ENCODE measurements at places on chromosomes 6 and 20.

DNA sequence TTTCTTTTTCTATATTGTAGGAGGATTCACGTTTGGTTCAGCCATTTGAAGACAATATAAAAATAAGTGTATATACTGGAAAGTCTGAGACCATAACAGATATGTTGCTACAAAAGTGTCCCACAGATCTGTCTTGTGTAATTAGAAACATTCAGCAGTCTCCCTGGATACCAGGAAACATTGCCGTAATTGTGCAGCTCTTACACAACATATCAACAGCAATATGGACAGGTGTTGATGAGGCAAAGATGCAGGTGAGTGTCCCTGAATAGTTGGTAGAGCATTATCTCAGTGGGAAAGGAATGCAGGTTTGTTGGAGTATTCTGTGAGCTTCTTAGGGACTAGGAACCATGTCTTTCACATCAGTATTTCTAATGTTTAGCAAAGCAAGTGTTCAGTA lies 18.3 kb upstream of the ADGRF4 start:
- no peak for DNase-seq

DNA sequence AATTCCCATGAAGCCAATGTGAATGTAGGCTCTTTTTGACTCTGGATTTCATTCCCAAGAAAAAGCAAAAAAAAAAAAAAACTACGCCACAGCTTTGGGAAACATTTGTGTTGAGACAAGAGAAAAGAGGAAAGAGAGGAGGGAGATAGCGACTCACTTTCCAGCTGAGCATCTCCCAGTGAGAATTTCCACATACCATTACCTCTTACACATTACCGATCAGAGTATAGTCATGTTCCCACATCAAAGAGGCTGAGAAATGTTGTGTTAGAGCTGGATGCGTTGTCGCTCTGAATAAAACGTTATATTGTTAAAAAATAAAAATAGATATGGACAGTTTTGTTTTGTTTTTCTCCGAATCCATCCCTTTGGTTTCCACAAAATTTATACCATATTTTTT lies 1019.3 kb upstream of the ADGRB3 start:
- DNase-seq: no peak

DNA sequence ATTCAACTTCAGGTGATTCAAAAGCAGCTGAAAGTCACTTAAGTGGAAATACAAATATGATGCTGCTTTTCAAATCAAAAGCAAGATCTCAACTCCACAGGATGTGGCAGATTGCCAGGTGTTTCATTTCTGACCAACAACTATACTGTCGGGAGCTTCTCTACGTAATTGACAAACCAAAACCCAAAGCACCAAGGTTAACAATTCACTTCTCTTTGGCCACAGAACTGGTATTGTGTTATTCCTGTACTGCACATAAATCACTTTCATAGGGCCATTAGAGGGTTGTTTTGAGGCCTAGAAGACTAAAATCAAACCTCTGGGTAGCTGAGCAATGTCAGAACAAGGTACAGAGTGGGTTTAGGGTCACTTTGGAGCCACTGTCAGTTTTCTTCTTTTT lies 169.7 kb downstream of the HAO1 start:
- DNase-seq: no peak

GRCh38 chr20:58584881-58585752 lies 66.0 kb upstream of the STX16 start:
- DNase-seq: no peak

DNA sequence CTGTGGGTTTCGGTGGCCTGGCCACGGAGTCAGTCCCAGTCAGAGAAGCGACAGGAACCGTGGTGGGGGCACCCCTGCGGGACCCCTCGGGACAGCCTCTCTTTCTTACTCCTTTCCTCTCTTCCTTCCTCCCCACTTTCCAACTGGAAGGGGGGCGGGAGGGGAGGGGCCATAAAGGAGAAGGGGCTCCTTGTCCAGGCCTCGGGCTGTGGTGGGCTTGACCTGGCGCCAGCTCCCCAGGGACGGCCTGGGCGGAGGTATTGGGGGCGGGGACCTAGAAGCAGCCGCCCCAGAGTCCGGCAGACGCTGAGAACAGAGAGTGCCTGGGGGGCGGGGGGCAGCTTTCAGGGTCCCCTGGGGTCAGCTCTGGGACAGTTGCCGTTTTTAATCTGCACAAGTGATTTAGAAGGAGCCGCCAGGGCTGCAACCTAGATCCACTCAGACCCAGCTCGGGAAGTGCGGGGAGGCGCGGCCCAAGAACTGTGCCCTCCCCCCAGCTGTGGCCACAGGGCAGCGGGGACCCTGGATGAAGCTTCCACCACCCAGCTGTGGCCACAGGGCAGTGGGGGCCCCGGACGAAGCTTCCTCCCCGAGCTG lies 6.4 kb upstream of the ABHD16B start:
- no peak for DNase-seq

- no peak for DNase-seq
These were observed 1.5 kb downstream of the CCND3 start for GRCh38 chr6:41939848-41940758.

DNA sequence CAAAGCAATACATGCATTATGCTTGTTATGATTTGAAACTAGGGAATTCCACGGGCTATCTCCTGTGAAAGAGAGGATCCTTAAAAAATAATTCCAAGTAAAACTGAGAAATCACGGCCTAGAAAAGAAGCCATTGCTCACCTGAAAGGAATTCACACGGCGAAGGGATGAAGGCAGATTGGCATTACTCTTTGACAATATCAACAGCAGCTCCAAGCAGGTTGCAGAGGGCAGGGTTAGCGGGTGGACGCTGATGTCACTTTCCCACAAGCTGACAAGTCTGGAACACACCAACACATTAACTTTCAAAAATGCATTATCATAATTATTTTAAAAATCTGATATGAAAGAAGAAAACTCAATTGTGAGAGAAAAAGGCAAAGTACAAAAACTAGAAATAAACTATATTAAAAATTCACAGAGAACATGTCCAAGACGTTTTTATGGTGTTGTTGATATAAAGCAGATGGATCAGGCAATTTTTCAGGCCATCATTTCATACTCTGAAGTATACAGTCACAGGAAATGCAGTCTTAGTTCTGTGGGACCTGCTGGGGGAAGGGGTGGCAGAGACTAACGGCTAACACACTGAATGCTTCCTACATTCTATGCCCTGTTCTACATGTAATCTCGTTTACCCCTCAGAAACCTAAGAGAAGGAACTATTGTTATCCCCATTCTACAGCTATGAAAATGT lies 108.3 kb downstream of the UBE3D start:
- no peak for DNase-seq

DNA sequence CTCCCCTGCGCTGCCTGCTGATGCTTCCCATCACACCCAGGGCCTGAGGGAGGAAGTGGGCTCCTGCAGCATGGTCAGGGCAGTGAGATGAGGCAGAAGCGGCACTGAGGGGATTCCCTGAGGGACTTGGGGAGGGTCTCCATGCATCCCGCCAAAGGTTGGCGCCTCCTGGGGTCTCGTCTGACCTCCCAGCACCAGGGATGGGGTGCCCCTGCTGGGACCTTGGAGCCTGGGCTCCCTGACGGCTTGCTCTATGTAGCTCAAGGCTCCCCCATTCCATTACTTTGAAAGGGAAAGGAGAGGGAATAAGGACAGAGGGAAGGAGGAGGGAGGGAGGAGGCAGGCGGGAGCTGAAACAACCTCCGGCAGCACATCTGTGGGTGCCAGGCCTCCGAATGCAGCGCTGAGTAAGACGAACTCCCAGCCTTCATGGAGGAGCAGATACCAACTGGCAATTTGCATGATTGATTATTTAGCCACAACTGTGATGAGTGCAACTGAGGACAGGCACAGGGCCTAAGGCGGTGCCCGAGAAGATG lies 259.3 kb downstream of the ERMARD start:
- DNase-seq: no peak

- no peak for DNase-seq
These were observed 129.8 kb downstream of the CD164 start for GRCh38 chr6:109252261-109253041.

DNA sequence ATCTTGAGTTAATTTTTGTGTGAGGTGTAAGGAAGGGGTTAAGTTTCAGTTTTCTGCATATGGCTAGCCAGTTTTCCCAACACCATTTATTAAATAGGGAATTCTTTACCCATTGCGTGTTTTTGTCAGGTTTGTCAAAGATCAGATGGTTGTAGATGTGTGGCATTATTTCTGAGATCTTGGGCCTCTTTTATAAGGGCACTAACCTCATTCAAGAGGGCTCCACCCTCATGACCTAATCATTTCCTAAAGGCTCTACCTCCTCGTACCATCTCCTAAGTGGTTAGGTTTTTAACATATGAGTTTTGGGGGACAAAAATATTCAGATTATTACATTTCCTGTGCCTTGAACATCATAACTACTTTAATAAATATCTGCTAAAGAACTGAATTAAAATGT lies 510.9 kb downstream of the UTRN start:
- no peak for DNase-seq

- DNase-seq: no peak
These were observed 28.3 kb upstream of the NHSL1 start for GRCh38 chr6:138527411-138528088.

- DNase-seq: no peak
These were observed 466.9 kb downstream of the CBLN4 start for GRCh38 chr20:55538261-55538908.

DNA sequence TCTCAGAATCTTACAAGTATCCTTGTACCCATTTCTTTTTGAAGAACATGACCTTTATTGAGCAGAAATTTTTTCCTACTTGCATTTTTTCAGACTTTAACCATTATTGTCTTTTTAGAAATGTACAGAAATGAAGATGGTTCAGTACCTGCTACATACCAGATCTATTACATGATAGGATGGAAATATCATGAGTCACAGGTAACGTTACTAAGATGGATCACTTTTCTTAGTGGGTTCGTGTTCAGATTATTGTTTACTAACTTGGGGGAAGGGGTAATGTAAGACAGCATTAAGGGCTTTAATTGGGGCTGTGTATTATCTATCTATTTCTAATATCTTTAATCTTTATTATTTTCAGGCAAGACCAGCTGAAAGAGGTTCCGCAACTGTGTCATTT lies 31.9 kb downstream of the NDUFAF5 start:
- no peak for DNase-seq

DNA sequence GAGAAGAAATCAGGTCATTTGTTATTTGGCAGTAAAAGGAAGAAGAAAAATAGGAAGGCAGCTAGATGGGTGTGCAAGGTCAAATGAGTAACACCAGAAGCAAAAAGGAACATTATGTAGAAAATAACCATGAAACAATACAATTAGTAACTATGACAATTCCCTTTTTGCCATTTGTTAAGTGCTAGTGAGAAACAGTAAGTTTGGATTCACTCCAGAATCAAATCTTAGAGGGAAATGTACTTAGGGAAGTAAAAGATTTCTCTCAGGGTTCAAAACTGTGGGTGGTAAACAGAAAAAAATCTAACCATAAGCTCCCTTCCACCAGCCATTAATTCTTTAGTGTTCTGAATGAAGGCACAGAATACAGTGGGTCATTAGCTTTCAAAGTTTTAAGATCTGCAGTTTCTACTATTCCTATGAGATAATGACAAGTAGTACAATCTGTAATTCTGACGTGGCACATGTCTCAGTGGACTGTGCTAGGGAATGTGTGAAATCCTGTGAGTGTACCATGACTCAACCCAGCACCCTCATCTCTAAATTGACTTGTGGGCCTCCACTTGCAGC lies 17.1 kb downstream of the REPS1 start:
- DNase-seq: peak; percentile 54

GRCh38 chr20:12970372-12970821 lies 38.4 kb upstream of the SPTLC3 start:
- no peak for DNase-seq

- DNase-seq: no peak
These were observed 17.3 kb downstream of the SMAP1 start for GRCh38 chr6:70684794-70685493.

DNA sequence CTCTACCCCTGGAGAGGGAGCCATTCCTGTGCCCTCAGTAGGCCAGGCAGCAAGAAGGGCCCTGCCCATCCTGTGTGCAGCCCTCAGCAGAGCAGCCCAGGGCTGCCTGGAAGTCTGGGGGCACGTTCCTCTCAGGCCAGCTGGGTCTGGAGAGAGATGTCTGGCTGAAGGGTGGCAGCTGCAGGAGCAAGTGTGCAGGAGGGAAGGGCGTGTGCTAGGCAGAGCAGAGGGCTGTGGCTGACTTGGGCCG lies 62.7 kb downstream of the NOL4L start:
- no peak for DNase-seq

DNA sequence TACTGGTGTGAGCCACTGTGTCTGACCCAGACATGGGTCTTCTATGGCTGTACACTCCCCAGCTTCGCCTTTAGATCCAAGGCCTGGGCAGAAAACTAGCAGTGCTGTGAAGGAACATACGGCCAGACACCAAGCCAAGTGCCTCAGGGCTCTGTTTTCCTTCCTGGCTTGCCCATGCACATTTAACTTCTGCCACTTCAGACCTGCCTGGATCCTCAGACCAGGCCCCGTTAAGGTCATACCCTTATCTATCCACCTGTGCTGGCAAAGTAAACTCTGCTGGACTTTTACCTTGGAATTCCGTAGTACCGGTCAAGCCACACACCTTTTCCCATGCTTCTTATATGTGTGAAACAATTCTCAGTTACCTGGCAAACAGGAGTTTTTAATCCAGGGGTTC lies 644.8 kb downstream of the PTPRT start:
- DNase-seq: no peak

DNA sequence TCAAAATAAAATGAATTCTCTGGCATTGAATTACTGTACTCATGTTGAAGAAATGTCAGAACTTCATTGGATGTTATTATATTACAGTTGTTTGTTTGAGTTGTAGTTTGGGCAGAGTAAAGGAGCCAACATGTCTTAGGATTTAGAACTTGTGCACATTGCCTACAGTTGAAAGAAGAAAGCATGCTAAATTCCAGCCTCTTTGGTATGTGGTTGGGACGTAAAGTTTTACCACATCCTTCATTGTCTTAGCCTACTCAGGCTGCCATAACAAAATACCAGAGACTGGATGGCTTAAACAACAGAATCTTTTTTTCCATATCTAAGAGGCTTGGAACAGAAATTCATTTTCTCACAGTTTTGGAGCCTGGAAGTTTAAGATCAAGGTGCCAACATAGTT lies 42.4 kb downstream of the HFE start:
- no peak for DNase-seq

- DNase-seq: no peak
These were observed 61.8 kb downstream of the BTBD3 start for GRCh38 chr20:11979306-11979990.

GRCh38 chr20:36040571-36040970 lies 72.2 kb downstream of the CNBD2 start:
- DNase-seq: no peak

DNA sequence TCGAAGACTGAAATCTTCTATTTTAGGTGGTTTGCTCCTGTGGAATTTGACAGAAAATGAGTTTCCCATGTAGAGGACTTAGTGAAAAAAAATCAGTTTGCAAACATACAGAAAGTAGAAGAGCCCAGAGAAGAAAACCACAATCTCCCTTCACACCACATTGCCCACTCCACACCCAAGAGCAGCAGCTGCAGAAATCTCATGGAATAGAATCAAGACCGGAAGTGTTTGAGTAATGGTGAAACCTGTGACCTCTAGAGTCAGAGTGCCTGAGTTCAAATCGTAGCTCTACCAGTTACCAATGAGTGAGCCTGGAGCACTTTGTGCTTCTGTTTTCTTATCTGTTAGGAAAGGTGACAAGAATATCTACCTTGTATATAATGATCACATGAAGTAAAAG lies 4.6 kb downstream of the SIRPG start:
- DNase-seq: no peak

- DNase-seq: no peak
These were observed 22.1 kb upstream of the ECI2 start for GRCh38 chr6:4157506-4157905.

Measured in amniotic stem cell (primary cell).